ENCODE measurements at places on chromosomes 6 and 20.

DNA sequence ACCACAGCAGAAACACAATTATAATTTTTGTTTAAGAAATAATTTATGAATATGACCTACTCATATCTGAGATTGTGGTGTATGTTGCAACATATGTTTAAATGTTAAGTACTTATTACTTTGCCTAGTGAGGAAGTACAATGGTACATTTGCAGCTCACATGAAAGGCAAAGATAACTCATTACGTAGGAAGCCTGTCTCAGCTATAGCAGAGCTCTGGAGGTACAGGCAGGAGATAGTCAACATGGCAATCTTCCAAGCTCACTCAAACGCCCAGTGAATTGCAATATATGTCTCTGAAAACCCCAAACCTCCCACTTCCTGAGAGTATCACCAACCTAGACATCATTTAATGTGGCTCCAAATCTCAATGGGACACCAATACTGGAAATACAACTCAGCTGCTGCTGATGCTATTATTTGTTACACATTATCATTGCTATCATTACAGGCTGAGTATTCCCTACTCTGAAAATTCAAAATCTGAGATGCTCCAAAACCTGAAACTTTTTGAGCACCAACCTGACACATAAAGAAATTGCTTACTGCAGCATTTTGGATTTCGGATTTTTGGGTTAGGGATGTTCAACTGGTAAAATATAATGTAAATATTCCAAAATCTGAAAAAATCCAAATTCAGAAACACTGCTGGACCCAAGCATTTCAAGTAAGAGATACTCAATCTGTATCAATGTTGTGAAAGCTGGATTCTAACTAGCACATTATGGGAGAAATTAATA is 25.1 kb upstream of the GSTA4 start:
- no peak for DNase-seq

DNA sequence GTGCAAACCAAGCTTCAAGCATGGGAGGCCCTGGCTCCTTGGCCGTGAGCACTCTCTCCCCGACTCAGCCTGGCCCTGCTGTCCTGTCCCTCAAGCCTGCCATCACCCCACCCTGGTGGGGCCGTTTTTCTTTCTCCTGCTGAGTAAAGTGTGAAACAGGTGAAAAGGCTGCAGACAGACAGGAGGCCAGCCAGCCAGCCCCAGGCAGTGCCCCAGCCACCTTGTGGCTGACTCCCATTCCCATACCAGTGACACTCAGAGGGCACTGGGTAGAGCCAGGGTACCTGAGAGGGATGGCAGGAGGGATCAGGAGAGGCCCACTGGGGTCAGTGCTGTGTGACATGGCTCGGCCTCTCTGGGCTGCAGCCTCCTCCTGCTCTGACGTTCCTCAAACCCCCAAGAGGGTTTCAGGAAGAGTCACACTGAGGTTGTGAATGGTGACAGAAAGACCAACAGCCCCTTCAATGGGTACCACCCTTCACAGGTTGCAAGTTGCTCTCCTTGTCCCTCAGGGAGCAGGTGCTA is 35.9 kb upstream of the BPIFA2 start:
- DNase-seq: no peak

- DNase-seq: no peak
Observed at GRCh38 chr6:32622545-32623401, 14.4 kb upstream of the HLA-DQA1 start.

DNA sequence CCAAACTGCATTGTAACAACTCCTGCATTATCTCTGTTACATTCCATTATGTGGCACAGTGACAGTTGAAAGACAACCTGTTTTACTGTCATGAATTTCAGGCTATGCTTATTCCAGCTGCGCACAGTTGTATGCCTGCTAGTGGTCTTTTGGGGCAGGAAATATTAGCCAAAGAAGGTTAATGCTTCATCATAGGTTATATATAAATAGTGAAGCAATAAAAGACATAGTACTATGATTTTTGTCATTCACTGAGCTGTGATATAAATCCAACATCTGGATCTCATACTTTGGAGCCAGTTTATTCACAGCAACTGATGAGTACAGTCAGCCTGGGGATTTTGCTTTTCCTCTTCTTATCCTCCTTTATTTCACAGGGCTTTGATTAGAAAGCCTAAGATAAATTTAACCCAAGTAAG is 55.6 kb downstream of the FILIP1 start:
- DNase-seq: no peak

DNA sequence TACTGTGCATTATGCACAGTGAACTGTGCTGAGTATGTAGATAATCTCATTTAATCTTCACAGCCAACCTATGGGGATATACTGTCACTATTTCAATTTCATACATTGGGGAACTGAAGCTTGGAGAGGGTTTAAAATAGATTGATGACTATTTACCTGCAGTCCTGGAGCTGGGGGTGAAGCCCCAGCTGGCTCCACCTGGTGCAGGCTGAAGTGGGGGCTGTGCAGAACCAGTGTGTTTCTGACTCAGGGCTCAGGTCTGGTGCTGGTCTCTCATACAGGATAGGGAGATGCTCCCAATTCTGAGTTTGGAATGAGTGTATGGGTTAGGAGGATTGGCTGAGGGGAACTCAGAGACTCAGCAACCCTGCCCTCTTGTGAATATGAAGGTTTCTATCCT is 176.1 kb upstream of the CEP162 start:
- DNase-seq: no peak

- DNase-seq: no peak
Observed at GRCh38 chr6:143007646-143008045, 53.0 kb upstream of the AIG1 start.

DNA sequence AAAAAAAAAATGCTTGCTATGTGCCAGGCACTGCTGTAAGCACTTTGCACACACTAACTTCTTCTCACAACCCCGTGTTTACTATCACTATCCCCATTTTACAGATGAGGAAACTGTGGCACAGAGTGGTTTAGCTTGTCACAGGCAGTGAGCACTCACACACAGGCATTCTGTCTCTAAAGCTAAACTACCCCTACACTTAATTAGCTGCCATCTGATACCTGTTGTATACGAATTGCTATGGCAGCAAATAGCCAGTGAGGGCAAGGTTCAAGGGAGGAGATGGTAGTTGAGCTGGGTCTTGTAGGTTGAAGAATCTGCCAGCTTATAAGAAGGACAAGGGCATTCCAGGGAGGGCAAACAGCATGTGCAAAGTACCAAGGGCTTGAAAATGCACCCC is 5.2 kb downstream of the TNNC2 start:
- no peak for DNase-seq

GRCh38 chr6:89183294-89183693 is 33.9 kb downstream of the GABRR1 start:
- no peak for DNase-seq

DNA sequence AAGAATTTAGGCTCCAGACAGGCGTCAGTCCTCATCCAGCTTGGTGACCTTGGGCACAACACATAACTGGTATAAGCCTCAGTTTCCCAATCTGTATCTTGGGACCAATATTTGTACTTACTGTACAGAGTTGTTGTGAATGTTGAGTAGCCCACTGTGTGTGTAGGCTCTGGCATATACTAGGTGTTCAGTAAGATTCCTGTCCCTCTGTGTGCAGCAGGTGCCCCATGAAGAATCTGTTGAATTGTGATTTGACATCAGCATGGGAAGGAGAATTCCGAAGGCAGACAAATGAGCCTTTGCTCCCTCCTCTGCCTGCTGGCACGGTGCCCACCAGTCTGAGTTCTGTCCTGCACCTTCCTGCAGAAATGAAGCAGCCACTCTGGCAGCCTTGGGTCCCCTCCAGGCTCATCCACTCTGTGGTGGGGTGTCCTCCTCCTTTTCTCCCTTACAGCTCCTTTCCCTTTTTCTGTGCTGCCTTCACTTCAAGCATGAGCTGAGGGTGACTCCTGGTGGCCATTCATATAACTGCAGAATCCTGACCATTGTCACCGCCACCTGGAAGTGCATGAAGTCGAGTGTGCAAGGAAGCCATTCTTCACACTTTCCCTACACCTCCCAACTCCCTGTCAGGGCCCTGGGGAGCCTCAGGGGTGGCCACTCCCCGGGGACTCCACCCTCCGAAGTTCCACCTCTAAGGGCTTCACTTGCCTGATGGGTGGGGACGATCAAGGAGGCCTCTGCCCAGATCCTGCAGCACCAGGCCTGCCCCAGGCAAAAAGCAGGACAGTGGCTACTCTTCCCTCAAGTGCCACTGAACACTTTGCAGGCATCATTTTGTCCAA is 48.2 kb downstream of the MRPL14 start:
- peak; percentile 36 for DNase-seq

- no peak for DNase-seq
Observed at GRCh38 chr6:20362623-20363022, 39.1 kb upstream of the E2F3 start.

DNA sequence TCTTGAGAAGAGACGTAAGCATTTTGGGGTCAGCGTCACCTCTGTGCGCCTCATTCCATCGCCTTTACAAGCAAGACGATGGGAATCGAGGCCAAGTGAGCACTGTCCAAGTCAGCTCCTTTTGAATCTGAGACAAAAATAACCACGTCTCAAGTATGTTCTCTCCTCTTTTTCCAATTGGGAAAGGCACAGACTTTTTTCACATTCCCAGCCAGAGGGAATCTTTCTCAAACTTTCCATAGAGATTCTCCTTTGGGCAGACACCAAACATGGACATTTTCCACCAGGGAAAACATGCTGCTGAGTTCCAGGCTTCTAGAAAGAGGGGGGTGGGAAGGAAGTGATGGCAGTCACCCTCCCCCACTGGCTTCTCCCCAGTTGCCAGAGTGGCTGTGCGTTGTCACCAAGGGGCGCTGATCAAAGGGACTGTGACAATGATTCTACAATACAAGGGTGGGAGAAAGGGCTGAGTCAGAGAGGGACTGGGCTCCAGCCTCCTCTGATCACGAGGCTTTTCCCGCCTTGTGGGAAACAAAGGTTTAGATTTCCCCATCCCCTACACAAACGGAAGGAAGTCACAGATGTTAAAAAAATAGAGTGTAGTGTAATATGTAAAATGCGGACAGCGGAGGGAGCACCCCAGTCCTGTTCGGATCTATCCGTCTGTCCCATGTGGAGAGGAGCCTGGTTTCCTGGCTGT is 281.9 kb upstream of the RNF24 start:
- no peak for DNase-seq

DNA sequence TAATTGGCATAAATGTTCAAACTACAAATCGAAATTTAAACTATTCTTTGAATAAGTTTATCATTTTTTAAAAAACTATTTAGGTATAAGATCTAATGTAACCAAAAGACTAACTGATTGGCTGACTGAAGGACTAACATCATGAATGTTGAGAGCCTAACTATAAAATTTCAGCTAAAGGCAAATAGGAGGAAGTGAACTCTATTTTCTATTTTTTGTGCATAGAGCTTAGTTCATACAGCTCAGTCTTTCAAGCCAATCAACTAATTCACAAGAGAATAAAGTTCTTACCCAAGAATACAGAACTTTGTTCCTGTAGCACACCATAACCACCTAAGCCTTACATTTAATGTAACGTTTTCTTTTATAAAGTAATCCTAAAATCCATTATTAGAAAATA is 46.3 kb upstream of the STXBP5 start:
- DNase-seq: no peak

DNA sequence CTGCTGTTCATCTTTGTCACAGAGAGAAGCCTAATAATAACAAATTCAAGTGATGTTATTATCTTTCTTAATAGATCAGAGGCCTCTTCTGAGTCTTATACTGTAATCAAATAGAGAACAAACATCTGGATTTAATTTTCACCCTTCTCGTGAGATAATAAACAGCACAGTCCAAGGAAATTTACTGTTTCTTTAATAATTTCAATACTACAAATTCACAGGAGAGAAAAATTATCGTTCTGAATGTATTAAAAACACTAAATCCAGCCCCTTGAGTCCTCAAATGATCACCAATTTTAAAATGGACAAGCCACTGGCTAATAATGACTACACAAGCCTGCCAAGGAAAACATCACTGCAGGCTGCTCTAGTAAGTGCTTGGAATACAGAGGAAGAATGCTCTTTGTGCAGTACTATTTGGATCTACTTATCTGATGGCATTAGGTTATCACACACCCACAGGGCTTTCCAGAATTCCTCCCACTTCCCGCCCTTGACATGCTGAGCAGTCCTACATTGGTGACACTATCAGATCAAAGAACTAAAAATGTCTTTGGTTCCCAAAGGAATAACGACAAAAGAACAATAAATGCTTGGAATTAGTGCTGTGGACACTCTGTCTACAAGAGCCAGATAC is 38.1 kb downstream of the SYNE1 start:
- DNase-seq: no peak

DNA sequence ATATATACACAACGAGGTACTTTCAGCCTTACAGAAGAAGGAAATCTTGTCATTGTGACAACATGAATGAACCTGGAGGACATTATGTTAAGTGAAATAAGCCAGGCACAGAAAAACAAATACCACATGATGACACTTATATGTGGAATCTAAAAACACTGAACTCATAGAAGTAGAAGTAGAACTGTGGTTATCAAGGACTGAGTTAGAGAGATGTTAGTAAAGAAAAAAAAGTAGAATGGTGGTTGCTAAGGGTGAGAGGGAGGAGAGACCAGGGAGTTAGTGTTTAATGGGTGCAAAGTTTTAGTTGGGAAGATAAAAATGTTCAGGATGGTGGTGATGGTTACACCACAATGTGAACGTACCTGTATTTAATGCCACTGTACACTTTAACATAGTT is 4.8 kb upstream of the STX11 start:
- no peak for DNase-seq

DNA sequence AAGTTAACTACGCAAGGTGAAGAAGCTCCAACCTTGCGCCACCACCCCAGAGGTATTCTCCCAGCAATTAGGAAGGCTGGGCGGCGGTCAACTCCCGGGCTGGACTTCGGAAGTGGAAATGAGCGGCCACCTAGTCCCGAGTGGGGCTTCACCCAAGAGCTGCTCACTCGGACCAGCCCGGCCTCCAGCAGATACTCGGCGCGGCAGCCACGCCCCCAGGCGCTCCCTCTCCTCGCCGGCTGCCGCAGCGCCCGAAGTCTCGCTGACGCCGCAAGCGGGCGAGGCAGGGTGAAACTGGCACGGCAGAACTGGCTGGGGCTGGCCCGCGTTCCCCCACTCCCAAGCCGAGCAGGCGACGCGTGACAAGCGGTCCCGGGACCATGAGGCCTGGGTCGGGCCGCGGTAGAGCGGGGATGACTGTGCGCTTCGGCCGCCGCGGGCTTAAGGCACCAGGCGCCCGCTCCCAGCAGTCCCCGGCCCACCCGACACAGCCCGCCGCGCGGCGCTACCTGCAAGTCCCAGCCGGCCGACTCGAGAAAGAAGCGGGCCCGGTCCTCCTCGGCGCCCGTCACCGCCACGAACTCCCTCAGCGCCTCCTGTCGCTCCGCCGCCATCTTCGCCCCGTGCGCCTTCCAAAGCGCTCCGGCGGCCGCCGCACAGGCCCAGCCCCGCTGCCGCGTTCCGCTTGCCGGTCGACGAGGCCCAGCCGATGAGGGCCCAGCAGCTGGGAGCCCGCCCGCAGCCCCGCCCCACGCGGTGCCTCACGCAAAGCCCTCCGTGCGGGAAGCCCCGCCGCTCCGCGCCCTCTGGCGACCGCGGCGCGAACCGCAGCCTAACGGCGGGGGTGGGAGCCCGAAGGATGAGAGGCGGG is at the start of gene NSFL1C:
NSFL1C (minus strand) TSS at position 639 of the 871 bp plus-strand sequence; CDS start at position 614, 25 bp downstream.
- DNase-seq: peak; percentile 97

- no peak for DNase-seq
Observed at GRCh38 chr6:159043251-159043650, 1.5 kb downstream of the TAGAP start.

Measured in activated T-helper 1 cell treated with anti-CD3 and anti-CD28 coated beads, Interleukin-2, amount 50 U/mL, for 16 hours (primary cell).